ENCODE measurements at places on chromosomes 5 and 9. TPM values are rescaled to one million over a fixed set of nuclear protein-coding genes. Genes with fewer than 3 reads are reported as not detected.

TYRP1 gene
- not detected for total RNA-seq

AFF4 gene
- total RNA-seq, result 64.6 TPM

SGCD gene
- total RNA-seq, result 24.0 TPM

- no peak for DNase-seq
- H3K4me3 ChIP-seq, result no peak overlapping the region
- H3K27ac ChIP-seq, result no peak overlapping the region
- no peaks in the 10 kb centered on the region for H3K4me1 ChIP-seq
These were observed 626 bp downstream of the OR13C2 start for GRCh38 chr9:104604801-104605200.

- H3K4me1 ChIP-seq, result no peaks in the 10 kb centered on the region
- no peak overlapping the region for H3K4me3 ChIP-seq
- no peaks in the 10 kb centered on the region for H3K27me3 ChIP-seq
- H3K36me3 ChIP-seq, result no peaks in the 10 kb centered on the region
- no peak overlapping the region for H3K27ac ChIP-seq
- DNase-seq, result no peak
These were observed 513.1 kb downstream of the PDE4D start for GRCh38 chr5:59380350-59380951.

DNA sequence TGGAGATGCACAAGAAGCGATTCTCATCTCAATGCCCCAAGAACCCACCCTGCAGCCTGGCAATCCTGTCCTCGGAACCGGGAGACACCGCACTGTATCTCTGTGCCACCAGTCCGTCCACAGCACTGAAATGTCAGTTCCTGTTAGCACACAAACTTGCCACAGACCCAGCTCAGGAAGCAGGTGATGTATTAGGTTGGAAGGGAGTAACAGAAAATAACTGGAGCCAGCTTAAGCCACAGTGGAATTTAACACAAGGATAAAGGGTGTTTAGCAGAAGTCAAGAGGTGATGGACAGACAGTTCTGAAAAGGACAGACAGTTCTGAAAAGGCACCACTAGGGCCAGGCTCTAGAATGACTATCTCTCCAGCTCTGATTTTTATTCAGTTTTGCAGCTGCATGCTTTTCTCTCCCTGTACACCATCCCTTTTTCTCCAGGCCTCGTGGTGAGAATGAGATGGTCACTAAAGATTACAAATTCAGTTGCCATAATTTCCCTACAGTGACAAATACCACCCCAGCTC is 114.4 kb downstream of the ANKRD18B start:
- no peak overlapping the region for H3K4me3 ChIP-seq
- no peaks in the 10 kb centered on the region for H3K27me3 ChIP-seq
- no peaks in the 10 kb centered on the region for H3K4me1 ChIP-seq
- H3K36me3 ChIP-seq, result no peaks in the 10 kb centered on the region
